ENCODE measurements at places on chromosomes 2 and 18. TPM values are rescaled to one million over a fixed set of nuclear protein-coding genes. Genes with fewer than 3 reads are reported as not detected.

PDCD1 gene
- 0.22 TPM for total RNA-seq

ATP6V1B1 gene
- total RNA-seq = 0.74 TPM

ATIC gene
- 173 TPM for total RNA-seq

C18orf63 gene
- total RNA-seq = not detected

POU3F3 gene
- total RNA-seq = not detected

RAB17 gene
- 41.8 TPM for total RNA-seq

LHCGR gene
- total RNA-seq = not detected

CPO gene
- total RNA-seq = 0.32 TPM

IL36A gene
- not detected for total RNA-seq

- no peaks in the 10 kb centered on the region for H3K36me3 ChIP-seq
- H3K4me3 ChIP-seq = no peak overlapping the region
- H3K27ac ChIP-seq = no peak overlapping the region
- no peaks in the 10 kb centered on the region for H3K27me3 ChIP-seq
- H3K4me1 ChIP-seq = no peaks in the 10 kb centered on the region
- no peak for DNase-seq
These were observed 112.2 kb downstream of the ZNF521 start for GRCh38 chr18:25239581-25240419.

GRCh38 chr18:79416022-79416676, 20.4 kb downstream of the NFATC1 start:
- no peaks in the 10 kb centered on the region for H3K36me3 ChIP-seq
- H3K4me3 ChIP-seq = no peak overlapping the region
- H3K27me3 ChIP-seq = no peaks in the 10 kb centered on the region
- no peak for DNase-seq
- H3K27ac ChIP-seq = no peak overlapping the region

GRCh38 chr2:215238485-215239098, 73.3 kb upstream of the ATIC start:
- no peak overlapping the region for H3K27ac ChIP-seq
- no peaks in the 10 kb centered on the region for H3K4me1 ChIP-seq
- H3K27me3 ChIP-seq = no peaks in the 10 kb centered on the region
- H3K4me3 ChIP-seq = no peak overlapping the region

- DNase-seq = no peak
- no peak overlapping the region for H3K4me3 ChIP-seq
- no peaks in the 10 kb centered on the region for H3K36me3 ChIP-seq
- no peaks in the 10 kb centered on the region for H3K27me3 ChIP-seq
These were observed 47.7 kb upstream of the SMIM21 start for GRCh38 chr18:75475228-75475627.

DNA sequence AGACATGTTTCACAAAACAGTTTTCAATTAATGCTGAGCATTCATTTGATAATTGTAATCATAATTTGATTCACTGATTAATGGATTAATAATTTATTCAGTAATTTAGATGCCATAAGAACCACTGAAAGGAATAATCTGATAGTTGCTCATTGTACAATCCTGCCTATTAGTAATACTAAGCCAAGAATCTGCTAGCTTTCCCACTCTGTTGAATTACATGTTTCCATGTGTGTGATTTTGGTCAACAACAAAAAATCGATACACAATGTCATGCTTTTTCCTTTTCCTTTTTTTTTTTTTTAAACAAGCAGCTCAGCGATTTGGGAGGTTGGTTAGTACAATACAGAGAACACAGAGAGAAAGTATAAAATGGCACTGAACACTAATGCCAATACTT, 25.9 kb downstream of the ARL5A start:
- no peak overlapping the region for H3K4me3 ChIP-seq
- no peak for DNase-seq

DNA sequence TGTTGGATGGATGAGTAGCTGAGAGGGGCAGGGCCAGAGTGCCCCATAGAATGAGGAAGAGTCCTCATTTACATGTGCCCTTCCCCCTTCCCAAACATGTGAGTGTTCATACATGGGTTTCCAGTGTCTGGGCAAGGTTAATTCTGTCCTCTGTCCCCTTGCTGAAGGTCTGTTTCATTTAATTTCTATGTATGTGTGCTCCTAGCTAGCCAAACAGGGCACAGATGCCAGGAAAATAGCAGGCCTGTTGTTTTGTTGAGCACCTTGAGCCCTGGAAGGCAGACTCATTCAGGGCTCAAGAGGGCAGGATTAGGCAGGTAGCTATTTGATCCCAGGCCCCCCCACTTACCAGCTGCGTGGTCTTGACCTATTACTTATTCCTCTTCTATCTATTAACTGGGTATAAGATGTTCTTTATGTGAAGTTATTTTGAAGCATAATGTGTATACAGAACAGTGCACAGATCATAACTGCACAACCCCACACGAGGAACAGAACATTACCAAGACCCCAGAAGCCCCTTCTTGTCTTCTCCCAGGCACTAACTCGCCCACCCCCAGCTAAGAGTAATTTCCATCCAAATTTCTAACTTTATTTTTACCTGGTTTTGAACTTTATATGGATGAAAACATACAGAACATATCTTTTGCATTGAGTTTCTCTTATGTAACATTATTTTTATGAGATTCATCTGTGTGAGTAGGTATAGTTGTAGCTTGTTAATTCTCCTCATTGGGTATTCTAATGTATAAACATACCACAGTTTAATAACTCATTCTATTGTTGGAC, 164.3 kb downstream of the RPIA start:
- H3K27me3 ChIP-seq = peaks cover 28% of the 10 kb centered on the region
- no peaks in the 10 kb centered on the region for H3K36me3 ChIP-seq
- no peak overlapping the region for H3K27ac ChIP-seq
- no peak overlapping the region for H3K4me3 ChIP-seq
- no peak for DNase-seq

GRCh38 chr2:229474125-229474524, 203.0 kb upstream of the PID1 start:
- no peaks in the 10 kb centered on the region for H3K4me1 ChIP-seq
- H3K4me3 ChIP-seq = no peak overlapping the region
- H3K27me3 ChIP-seq = no peaks in the 10 kb centered on the region
- no peak overlapping the region for H3K27ac ChIP-seq
- no peak for DNase-seq
- no peaks in the 10 kb centered on the region for H3K36me3 ChIP-seq

DNA sequence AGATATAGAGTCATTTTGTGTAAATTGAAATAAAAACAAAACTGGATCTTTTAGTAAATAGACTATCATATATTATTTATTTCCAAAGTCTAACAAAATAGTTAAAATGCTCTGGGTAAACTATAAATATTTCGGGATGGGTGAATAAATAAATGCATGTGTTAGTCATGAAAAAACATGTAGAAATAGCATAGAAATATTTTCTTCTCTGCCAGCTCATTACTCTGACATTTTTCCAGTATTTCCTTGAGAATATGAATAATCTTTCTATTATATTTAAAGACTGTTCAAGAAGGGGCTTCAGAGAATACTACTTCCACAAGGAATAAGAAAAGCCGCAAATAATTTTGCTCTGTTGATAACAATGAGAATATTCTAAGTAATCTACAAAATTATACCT, 880.4 kb downstream of the TRIB2 start:
- H3K27ac ChIP-seq = no peak overlapping the region
- H3K4me1 ChIP-seq = no peaks in the 10 kb centered on the region
- no peak for DNase-seq
- H3K36me3 ChIP-seq = no peaks in the 10 kb centered on the region
- H3K4me3 ChIP-seq = no peak overlapping the region
- H3K27me3 ChIP-seq = no peaks in the 10 kb centered on the region

DNA sequence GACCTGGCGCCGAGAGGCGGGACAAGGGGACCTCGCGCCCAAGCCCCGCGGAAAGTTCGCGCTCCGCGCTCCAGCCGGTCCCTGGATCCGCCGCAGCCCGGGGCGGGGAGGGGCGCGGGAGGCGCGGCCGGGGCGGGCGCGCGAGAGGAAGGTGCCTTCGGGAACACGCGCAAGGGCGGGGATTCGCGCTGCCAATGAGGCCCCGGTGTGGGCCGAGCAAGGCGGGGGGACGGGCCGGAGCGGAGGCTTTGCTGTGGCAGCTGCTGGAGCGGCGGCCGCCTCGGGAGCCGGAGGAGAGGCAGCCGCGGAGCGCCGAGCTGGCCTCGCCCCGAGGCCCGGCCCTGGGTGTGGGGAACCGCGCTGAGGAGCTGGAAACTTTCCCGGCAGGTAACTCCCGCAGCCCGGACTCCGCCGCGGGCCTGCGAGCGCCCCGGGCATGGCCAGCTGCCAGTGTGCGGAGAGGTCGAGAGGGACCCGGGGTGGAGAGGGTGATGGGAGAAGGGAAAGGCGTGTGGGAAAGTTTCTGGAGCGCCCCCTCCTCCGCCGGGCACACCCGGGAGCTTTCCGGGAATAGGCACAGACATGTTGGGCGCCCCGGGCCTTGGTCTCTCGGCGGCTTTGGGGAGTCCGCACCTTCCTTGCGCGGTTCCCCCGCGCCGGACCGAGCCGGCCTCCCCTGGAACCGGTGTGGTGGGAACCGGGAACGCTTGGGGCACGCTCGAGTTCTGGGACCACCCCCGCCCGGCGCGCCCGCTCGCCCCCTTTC, at the start of gene TANC1:
TANC1 (plus strand) TSS at position 245 of the 766 bp plus-strand sequence. CDS start 97,271 bp downstream, outside the sequence.
- H3K4me1 ChIP-seq = peaks cover 37% of the 10 kb centered on the region
- H3K27ac ChIP-seq = peak within 1 kb of the TSS; percentile 67
- no peaks in the 10 kb centered on the region for H3K27me3 ChIP-seq
- no peaks in the 10 kb centered on the region for H3K36me3 ChIP-seq
- DNase-seq = peak; percentile 74

- H3K36me3 ChIP-seq = no peaks in the 10 kb centered on the region
- peaks cover 46% of the 10 kb centered on the region for H3K27me3 ChIP-seq
- no peak for DNase-seq
- no peak overlapping the region for H3K4me3 ChIP-seq
- H3K4me1 ChIP-seq = no peaks in the 10 kb centered on the region
- no peak overlapping the region for H3K27ac ChIP-seq
These were observed 41.5 kb upstream of the CYRIA start for GRCh38 chr2:16707014-16707623.

- no peaks in the 10 kb centered on the region for H3K4me1 ChIP-seq
- H3K27ac ChIP-seq = no peak overlapping the region
- DNase-seq = peak; percentile 4
- H3K36me3 ChIP-seq = no peaks in the 10 kb centered on the region
- no peaks in the 10 kb centered on the region for H3K27me3 ChIP-seq
- no peak overlapping the region for H3K4me3 ChIP-seq
These were observed 110.6 kb downstream of the TMEM182 start for GRCh38 chr2:102872388-102872787.

DNA sequence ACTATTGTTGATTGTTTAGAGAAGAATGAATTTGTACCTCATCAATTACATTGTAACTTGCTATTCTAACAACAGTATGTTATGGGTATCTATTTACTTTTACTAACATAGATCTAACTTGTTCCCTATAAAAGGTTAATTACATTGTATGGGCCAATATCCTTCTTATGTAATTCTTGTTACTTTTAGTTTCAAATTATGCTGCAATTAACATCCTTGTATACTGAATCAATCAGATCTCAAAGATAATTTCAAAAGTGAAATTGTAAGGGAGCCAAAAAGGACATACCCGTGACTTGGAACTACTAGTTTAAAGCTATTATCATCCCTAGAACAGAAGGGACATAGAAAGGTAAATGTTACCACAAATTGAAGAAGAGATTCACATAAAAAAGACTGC, 79.9 kb upstream of the RIT2 start:
- no peak overlapping the region for H3K4me3 ChIP-seq
- H3K36me3 ChIP-seq = no peaks in the 10 kb centered on the region
- no peaks in the 10 kb centered on the region for H3K4me1 ChIP-seq

GRCh38 chr2:150809103-150809502, 321.6 kb upstream of the RND3 start:
- no peak overlapping the region for H3K27ac ChIP-seq
- no peaks in the 10 kb centered on the region for H3K36me3 ChIP-seq
- H3K4me1 ChIP-seq = no peaks in the 10 kb centered on the region
- no peak overlapping the region for H3K4me3 ChIP-seq

DNA sequence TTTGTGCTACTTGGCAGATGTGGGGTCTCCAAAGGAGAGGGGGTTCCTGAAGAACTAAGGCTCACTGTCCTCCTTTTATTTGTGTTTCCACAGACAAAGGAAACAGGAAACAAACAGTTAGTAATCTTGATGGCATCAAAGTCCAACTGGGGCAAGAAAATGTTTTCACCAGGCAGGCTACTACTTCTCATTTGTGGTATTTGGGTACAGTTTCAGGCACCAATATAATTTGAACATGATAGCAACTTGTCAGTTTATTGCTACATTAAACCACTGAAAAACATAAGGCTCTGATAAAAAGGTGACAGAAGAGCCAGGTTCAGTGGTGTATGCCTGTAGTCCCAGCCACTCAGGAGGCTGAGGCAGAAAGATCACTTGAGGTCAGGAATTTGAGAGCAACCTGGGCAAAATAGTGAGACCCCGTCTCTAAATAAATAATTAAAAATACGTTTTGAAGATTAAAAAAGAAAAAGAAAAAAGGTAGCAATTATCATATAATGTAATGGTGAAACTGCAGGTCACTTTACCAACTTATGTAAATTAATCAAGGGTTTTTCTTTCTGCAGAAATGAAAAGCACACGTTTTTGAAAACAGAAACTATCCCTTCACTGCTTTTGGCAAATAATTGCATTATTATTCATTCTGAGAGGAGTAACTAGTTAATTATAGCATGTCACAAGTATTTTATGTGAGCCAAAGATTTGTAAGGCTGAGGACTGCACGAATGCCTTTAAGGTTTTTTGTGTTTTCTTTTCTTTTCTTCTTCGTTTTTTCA, 157.5 kb upstream of the CAVIN2 start:
- H3K36me3 ChIP-seq = no peaks in the 10 kb centered on the region
- no peak overlapping the region for H3K27ac ChIP-seq
- H3K27me3 ChIP-seq = no peaks in the 10 kb centered on the region
- no peak for DNase-seq

DNA sequence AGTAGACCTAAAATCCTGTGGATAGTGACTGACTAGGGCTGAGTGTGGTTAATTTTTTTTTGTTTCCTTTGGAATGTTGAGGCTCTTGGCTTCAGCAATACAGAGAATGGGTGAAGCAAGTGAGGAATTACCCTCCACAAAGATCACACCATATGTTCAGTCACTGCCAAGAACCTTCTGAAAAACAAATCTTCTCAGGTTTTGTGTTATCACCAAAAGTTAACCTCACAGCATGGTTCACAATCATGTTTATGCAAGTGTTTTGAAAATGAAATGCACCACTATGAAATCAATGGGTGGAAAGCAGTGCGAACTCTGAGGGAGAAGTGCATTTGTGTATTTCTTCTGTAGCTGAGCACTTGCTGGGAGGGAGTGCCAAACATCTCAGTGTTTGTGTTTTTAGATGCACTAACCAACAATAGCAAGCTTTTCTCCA, 44.4 kb downstream of the SPATS2L start:
- no peaks in the 10 kb centered on the region for H3K27me3 ChIP-seq
- no peak for DNase-seq
- no peaks in the 10 kb centered on the region for H3K36me3 ChIP-seq
- H3K4me3 ChIP-seq = no peak overlapping the region
- H3K4me1 ChIP-seq = peaks cover 38% of the 10 kb centered on the region

DNA sequence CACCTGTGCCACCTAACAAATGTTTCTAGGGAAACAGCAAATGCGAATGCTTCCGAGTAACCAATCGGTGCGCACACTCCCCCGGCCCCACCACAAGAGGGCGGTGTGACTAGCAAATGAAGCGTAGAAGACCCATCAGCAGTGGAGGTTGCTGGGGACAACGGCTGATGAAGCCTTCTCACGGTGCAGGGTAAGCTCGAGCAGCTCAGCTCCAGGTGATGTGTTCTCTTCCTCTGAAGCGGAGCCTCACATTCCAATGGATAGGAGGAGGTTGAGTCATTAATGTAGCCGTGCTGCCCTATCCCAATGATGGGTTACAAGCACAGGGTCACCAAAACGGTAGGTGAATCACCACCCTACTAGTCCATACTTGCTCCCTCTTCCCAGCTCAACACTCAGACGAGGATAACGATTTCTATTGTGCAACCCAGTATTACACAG, 127.6 kb upstream of the TWIST2 start:
- no peaks in the 10 kb centered on the region for H3K4me1 ChIP-seq
- no peak overlapping the region for H3K27ac ChIP-seq
- H3K36me3 ChIP-seq = no peaks in the 10 kb centered on the region
- H3K27me3 ChIP-seq = no peaks in the 10 kb centered on the region
- peak; percentile 52 for DNase-seq
- H3K4me3 ChIP-seq = no peak overlapping the region

Measured in HCT116 (cell line).